ENCODE measurements at places on chromosomes 1 and 21. TPM values are rescaled to one million over a fixed set of nuclear protein-coding genes. Genes with fewer than 3 reads are reported as not detected.

DNA sequence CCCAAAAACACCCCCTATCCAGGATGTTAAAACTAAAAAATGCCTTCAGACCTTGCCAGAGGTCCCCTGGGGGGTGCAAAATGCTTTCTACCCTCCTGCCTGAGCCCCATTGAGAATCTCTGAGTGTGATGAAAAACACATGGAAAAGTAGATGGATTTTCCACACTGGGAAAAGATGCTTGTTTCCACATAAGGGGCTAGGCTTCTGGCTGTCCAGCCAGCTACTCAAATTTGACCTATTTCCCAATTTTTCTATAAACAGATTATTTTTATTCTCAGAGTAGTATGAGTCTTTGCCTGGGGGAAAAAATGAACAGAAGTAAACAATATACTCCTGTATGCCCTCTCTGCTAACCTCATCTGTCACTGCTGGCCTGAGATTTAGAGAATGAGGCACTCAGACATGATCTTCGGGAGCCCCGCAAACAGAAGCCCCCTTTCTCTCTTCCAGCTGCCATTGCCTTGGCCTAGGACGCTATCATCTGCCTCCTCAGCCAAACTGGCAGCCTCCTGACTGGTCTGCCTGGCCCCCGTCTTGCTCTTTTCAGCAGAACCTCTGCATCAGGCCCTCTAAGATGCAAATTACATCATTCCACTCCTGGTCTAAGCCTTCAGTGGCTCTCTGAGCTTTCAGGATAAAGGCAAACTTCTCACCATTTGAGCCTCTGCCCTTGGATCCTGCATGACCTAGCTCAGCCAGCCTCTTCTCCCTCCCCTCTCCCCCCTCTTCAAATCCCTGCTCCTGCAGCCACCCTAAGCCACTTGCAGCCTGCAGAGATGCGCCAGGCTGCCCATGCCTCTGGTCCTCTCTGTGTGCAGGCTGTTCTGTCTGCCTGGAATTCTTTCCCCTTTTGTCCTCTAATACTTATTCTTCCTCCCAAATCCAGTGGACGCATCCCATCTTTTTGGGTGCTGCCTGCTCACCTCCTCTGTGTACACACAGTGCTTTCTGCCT, 39.7 kb upstream of the TMEM125 start:
- DNase-seq = no peak

DNA sequence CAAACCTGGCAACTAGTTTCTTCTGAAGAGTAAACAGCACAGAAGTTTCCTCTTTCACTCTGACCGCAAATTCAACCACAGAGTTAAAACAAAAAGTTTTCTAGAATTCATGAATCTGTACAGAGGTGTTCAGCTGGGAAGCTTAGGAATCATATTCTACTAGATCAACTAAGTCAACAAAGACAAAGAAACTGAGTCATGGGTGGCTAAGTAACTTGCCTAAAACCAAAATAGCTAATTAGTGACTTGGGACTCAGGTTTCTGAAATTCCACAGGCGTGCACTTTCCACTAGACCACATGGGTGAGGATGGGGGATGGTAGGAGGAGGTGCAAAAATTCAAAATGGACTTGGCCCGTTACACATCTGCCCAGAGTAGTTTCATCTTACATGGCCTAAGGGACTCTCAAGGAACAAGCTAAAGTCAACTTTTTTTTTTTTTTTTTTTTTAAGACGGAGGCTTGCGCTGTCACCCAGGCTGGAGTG, 25.8 kb downstream of the PTPN14 start:
- DNase-seq = no peak

GRCh38 chr1:231408528-231409094, 13.5 kb downstream of the EGLN1 start:
- no peak for DNase-seq

GRCh38 chr1:10210841-10211804, 753 bp downstream of the KIF1B start:
- DNase-seq = peak; percentile 71

Gene TLR5
- polyA plus RNA-seq = 0.21 TPM

Gene CFHR1
- polyA plus RNA-seq = 0.33 TPM

Gene TCHH
- polyA plus RNA-seq = not detected

- DNase-seq = no peak
Measured at GRCh38 chr1:23184212-23184934, 15.7 kb upstream of the LUZP1 start.

Data from BJ (cell line).